Iris pigment epithelial cell (primary cell): ENCODE measurements at places on chromosomes 3 and 15.

- peak; percentile 97 for DNase-seq
Measured at GRCh38 chr3:177449360-177450006, 252.2 kb upstream of the TBL1XR1 start.

GRCh38 chr15:40048211-40048792, 9.3 kb upstream of the SRP14 start:
- DNase-seq, result no peak

DNA sequence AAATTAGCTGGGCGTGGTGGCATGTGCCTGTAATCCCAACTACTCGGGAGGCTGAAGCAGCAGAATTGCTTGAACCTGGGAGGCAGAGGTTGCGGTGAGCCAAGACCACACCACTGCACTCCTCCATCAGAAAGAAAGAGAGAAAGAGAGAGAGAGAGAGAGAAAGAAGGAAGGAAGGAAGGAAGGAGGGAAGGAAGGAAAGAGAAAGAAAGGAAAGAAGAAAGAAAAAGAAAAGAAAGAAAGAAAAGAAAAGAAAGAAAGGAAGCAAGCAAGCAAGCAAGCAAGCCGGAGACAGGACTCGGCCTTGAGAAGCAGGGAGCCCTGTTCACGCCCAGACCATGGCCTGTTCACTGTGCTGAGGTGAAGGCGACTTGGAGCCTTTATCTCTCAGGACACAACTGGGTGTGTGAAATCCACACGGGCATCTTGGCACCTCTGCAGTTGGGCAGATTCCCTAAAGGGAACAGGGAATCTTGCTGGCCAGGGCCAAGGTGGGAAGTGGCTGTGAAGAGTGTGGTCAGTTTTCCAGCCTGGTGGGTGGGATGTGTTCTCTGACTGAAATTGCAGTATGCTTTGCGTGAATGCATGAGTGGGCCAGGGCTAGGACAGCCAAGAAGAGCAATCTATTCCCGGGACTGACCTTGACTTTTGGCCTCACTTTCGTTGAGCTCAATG, 90.3 kb downstream of the CORO2B start:
- DNase-seq, result no peak

DNA sequence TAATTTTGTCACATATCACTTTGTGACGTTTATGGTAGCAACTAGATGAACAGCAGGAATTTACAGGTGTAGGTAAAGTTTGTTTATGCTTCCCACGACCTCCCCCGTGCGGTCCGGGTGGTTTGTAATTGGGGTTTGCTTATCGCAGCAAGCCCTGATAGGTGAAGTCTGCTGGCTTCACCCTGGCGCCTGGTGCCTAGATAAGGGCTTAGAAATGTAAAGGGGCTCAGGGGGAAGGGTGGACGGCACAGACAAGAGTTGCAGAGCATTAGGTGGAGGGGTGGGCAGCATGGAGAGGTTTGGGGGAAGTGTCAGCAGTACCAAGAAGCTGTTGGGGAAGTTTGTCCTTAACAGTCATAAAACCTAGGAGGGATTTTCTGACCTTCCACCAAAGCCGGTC, 108.1 kb upstream of the RNF7 start:
- DNase-seq, result no peak

DNA sequence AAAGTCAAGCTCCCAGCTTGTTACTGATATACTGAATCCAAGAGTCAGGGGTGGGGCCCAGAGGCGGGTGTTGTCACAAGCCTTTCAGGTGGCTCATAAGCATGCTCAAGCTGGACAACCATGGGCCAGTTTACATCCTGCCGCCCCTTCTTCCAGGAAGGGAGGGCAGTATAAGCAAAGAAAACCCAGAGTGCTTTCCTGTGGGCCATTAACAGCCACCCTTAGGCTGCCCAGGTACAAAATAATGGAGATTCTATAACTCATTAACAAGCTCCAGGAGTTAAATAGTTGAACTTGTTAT, 183.2 kb downstream of the NTRK3 start:
- DNase-seq, result no peak

DNA sequence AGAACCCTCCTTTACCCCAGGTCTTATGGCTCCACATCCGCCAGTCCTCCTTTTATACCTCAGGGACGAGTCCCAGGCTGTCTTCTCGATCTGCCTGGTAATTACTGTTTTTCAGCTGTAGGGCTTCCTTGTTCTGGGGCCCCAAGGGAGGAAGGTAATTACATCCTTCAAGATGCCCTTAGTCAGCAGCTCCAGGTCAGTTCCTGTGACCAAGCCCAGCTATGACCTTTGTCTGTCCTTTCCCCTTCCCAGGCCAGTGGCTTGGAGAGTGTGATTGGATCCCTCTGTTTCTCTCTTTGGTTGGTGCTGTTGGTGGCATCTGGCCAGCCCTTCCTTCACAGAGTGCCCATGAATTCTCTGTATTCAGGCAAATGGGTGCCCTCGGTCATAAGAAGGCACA, 92.6 kb downstream of the AAGAB start:
- no peak for DNase-seq

GRCh38 chr15:31241888-31242522, 84.6 kb upstream of the KLF13 start:
- no peak for DNase-seq

DNA sequence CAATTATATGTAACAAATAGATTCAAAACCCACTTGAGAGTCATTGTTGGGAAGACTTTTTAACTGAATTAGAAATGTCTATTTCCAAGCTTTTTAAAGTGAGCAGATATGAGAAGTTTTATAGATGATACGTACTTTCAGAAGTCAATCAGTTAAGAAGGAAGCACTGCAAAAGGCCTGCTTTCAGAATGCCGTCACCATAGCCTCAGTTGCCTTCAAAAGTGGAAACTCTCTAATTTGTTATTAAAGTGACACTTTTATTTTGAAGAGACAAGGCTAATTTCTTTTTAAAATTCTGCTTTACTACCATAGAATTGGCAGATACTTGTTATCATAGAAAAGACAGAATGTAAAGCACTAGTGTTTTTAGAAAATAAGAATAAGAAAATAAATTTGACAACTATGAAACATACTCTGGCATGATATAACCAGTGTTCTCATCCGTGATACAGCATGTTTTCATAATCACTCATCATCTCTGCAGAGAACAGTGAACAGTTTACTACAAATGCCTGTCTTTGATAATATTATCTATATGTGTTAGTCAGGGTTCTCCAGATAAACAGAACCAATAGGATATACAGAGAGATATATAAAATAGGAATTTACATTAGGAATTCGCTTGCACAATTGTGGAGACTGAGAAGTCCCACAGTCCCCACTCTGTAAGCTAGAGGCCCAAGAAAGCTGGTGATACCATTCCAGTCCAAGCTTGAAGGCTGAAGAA, 7.0 kb upstream of the PLD1 start:
- no peak for DNase-seq

DNA sequence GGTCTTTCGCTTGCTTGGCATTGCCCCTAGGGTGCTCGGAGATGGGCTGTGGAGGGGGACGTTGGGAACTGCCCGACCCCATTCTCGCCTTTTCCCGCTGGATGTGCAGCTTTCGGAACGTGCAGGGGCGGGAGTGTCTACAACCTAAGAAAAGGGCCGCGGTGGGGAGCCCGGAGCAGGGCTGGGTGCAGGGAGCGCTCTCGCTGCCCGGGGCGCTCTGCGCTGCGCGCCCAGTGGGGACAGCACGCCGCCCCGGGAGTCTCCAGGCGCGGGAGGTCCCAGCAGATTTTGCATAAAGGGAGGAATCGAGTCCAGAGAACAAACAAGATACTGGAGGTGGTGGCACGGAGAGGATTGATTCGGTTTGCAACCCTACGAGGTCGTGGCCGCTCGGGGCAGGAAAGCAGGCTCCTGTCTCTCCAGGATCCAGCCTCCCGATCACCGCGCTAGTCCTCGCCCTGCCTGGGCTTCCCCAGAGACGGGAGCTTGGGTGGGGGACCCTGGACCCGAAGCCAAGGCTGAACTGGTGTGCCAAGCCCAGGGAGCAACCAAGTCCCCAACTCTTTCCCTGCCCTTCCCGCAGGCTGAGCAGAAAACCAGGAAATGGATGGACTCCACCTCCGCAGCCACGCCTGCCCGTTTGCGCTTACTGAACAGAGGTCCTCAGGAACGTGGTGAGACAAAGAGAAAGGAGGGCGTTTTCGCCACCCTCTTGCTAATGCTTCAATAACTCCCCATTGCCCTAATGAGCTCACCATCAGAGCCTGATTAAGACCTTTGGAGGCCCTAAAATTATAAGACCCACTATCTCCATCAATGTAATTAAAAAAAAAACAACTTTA, 59.7 kb downstream of the NOX5 start:
- peak; percentile 77 for DNase-seq

- no peak for DNase-seq
Measured at GRCh38 chr15:58771621-58772250, 634 bp downstream of the MINDY2 start.

DNA sequence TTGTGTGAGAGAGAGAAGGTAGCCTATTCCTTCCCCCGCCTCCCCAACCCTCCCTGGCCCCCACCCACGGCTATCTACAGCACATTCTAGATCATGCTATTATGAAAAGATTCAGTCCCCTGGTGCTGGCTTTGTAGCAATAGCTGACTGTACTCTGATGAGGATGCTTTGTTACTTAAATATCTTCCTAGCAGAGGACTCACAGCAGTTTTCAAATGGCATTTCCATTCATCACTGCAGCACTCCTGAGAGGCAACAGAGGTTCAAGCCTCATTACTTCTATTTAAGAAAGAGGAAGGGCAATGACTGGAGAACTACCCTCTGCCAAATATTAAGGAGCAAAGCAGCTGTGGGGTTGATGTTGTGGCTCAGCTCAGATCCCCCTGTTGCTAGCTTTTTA, 61.0 kb downstream of the LRRN1 start:
- DNase-seq, result no peak

DNA sequence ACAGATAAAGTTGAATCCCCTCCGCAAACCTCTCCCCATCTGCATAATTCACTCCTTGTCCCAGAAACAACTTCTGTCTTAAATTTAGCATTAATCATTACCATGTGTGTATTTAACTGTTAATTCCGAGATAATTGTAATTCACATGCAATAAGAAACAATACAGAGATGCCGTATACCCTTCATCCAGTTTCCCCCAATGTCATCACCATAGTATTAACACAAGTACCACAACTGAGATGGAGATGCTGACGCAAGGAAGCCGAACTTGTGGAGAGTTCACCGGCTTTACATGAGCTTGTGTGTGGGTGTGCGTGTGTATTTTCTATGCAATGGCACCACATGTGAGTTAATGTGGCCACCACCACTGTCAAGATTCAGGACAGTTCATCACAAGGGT, 39.6 kb upstream of the SEC13 start:
- DNase-seq, result no peak
